ENCODE measurements at places on chromosomes 7 and 10.
A peak's percentile ranks its signal among the peaks of the same experiment; 100 is the strongest.

- DNase-seq: no peak
Observed at GRCh38 chr10:26780793-26781601, 79.8 kb downstream of the ABI1 start.

- no peak for DNase-seq
Observed at GRCh38 chr10:123559823-123560092, 106.4 kb upstream of the GPR26 start.

DNA sequence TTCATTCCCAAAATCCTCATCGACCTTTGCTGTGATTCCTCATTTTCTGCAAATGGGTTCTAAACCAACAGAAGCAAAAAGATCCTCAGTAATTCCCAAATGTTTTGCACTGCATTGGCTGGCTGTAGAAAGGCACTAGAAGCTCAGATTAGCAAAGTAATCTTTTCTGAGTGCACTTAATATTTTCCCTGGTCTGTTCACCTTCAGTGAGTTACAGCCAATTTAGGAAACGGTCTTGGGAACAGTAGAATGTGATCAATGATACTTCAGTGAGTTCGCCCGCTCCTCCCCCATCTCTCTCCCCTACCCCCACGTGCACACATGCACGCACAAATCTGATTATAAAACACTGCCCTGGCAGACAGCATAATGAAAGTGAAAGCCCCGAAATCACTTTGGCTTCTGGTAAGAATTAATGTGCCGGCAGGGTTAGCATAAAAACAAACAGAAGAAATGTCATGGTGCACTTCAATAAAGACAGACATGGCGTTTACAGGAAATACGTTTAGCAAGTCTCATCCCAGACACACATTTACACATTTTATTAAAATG is 201.3 kb upstream of the CDCA7L start:
- no peak for DNase-seq

- DNase-seq: no peak
Observed at GRCh38 chr10:128596906-128597305, 470.7 kb upstream of the MKI67 start.

DNA sequence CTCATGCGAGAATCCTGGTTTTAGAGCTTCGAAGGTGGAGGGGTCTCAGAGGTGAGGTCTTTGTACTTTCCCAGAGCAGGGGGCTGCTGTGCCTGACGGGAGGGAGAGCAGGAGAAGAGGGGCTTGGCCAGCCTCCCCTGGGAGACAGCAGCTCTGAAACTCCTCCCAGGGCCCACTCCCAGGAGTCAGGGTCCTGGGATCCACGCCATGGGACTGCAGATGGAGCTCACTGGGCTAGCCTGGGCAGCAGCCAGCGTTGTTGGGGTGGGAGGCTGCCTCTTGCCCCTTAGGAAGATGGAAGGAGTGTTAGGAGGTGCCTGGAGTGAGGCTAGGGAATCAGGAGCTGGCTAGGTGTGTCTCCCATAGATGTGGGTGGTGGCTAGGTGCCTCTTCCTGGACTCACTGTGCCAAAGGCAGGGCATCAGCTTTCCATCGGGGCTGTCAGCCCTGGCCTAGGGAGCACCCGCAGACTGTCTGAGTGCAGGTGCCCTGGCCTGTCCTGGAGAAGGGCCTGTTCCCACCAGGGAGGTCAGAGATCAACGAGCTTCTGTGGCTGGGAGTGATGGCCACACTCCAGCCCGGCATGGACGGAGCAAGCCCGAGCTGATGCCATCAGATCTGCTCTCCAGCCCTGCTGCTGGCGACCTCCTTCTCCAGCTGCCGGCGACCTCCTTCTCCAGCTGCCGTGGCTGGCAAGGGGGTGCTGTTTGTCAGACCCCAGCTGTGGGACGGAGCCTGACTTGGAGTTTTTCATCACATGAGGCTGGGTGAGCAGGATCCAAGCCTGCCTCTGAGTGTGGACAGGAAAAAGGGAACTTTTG is 111.3 kb downstream of the PTPN20 start:
- DNase-seq: no peak

- DNase-seq: no peak
Observed at GRCh38 chr10:16458166-16458955, 21.6 kb downstream of the PTER start.

DNA sequence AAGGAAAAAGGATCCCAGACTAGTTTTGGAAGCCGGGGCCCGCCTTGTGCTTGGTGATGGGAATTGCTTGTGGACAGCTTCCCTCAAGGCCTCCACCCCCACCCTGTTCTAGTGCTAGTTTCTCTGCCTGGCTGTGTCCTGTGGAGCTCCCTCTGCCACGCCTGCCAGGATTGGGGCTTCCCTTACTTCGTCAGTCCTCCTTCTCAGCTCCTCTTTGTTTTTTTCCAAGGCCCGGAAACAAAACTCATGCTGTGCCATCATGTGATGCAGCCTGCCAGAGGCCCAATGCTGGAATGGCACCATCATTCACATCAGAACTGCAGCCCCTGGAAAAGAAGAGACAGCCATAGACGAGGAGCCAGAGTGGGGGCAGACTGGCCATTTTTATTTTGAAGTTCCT is 11.2 kb downstream of the YKT6 start:
- DNase-seq: no peak

DNA sequence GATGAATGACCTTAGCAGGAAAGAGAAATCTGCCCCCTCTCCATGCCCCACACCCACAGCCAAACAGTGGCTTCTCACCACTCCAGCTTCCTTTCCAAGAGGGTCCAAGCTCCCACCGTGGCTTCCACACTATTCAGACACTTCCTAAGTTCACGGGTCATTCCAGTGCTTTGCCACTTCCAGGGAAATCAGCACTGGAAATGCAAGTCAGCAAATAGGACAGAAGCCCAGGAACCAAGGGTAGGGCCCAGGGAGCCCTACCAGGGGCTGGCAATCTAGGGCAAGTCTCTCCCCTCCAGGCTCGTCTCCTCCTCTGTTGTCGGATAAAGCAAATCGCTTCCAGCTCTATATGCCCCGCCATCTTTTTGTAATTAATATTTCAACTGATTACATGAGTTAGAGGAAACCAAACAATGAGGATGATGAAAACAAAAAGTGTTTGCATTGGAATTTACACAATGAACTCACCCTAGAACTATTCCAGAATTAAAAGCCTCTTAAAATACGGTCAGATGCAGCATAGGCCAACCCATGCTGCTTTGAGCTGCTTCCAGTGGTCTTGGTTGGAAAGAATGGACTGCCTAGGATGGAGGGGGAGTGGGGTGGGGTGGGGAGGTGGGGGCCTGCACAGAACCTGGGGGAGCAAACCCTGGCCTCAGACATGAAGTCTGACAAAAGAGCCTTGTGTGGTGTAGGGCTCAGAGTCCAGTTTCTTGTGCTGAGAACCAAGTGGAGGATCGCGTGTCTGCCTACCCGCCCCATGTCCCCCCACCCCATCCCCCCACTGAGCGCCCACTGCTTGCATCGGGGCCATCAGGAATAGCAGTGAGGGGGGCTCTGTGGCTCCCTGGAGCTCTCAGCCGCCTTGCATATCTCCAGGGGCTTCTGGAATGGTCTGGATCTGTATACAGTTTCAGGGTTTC is 74.6 kb upstream of the CPXM2 start:
- no peak for DNase-seq

- peak; percentile 76 for DNase-seq
Observed at GRCh38 chr10:78458983-78459638, 425.4 kb downstream of the RPS24 start.

All from NCI-H1930 (cell line).